ENCODE measurements at places on chromosomes 3 and 15.

GRCh38 chr3:32432711-32433530 lies 41.3 kb downstream of the CMTM7 start:
- DNase-seq, result no peak

- no peak for DNase-seq
Measured at GRCh38 chr3:177378168-177378567, 180.9 kb upstream of the TBL1XR1 start.

DNA sequence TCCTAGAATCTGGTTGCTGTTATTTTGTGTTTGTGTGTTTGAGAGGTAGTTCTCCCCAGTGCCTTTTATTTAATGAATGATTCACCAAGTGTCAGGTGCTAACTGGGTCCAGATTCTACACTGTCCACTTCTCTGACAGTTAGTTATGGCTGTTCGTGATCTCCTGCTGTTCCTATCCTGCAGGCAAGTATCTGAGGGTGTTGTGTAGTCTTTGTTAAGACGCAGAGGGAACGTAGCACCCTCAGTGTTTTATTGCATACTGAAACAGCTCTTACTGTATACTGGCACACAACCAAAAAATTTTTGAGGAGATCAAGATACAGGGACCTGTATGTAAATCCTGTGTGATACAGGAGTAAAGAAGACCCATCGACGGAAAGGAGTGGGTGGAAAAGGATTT lies 1271.3 kb downstream of the ROBO1 start:
- DNase-seq, result no peak

DNA sequence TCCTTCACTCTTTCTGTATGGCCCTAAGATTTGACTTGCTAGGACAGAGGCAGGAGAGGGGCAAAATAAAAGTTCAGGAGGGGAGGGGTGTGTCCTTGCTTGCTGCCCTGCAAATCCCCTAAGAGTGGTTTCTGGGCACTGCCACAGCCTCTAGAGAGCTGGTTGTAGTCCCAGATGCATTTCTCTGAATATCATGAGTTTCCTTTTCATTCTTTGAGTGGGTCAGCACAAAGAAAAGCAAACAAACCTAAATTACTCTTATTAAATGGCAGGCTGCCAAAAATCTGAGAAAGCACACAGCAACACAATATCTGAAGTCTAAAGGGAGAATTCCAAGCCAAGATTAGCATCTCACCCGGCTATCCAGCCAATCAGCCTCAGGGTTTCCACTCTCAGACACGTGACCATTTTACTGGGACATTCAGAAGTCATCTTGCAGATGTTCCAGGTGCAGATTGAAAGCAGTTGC lies 919.3 kb downstream of the TUSC7 start:
- DNase-seq, result no peak

- no peak for DNase-seq
Measured at GRCh38 chr15:60928970-60929369, 300.1 kb downstream of the RORA start.

DNA sequence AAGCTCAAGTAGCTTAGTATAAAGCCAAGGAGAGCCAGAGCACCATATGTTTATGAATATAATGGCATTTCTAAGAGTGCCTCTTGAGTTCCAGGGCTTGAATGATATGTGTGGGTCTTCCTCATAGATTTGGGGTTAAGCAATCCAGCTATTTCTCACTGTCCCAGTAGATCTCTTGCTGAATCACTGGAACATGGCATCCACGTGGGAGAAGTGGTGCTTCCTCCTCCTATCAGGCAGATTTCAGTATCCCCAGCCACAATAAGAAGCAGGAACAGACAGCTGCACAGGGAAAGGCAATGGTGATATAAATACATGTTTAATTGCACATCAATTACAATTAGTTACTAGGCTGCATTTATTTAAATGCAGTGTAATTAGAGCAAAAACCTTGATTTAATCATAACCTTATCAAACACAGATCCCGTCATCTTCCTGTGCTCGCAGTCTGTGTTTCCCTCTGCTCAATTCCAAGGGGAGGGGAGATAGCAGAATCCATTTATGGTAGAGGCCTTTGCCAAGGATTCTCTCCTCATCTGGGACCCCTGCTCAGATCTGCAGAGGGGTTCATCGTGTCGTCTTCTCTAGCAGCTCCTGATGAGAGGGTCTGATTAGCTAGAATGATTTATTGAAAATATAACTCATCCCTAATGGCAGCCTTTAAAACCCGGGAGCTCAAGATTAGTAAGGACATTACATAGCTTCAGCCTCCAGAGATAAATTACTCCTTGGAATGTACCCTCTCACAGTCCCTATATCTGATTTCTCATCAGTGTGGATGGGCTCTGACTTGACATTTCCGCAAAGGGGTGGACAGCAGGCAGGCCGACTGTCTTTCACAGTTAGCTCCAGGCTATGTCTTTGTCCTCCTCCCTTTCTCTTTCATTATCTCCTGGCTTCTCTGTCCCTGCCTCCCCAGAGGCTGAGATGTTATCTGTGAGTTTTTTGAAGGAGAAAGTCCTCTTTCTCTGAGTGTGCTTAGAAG lies 775.9 kb downstream of the AGBL1 start:
- no peak for DNase-seq

DNA sequence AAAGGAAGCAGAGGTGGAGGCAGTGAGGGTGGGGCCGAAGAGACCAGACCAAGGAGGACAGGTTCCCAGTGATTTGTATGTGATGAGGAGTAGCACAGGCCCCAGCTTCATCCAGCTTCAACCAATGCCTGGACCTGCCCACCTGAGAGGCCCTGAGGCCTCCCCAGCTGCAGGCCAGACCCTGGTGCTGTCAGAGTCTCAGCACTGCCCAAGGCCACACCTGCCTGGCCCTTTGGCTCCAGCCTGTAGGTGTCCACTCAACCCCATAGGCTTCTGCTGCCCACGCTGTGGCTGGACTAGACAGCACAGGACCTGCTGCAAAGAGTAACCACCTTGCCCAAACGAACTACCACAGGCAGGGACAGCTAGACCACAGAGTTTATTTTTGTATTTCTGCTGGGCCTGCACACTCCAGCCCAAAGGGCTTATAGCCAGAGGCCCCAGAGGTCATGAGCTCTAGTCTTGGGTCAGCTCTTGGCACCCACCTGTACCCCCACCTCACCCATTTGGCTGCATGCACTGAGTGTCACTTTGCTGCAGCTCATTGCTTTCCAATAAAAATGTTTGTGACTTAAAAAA lies 81.9 kb upstream of the CDV3 start:
- no peak for DNase-seq

GRCh38 chr15:74179983-74180880 lies 6.7 kb downstream of the ISLR start:
- no peak for DNase-seq

DNA sequence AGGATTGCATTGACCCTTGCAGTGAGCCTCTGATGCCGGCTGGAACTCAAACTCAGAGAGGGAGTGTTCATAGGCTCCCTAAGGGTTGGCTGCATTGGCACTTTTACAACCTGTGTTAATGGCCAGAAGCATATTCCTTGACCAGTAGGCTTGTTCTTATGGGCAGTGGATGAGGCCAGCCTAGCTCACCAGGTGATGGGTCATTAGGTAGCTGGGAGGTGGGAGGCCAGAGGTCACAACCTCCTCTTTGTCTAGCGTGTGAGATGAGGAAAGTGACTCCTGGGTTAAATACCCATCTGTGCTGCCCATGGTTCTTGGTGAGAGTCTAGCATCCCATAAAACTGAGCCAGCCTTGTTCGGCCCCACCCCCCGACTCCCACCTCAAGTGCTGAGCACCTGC lies 275.7 kb upstream of the CTNNB1 start:
- no peak for DNase-seq

DNA sequence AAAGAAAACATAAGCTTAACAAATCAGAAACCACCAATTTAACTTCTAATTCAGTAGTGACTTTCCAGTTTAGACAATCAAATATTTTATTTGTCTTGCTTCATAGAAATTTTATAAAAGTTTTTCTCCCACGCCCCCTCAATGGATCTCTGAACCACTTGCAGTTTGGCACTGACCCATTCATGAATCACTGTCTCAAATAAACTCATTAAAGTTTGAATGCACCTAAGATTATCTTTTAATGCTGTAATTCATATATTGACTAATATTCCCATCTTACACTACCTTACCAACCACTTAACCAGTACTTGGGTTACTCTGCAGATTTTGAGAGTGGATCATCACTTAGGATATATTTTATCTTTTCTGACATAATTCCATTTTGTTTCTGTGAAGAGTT lies 880.2 kb downstream of the OTOL1 start:
- DNase-seq, result no peak

GRCh38 chr15:53586799-53587198 lies 172.7 kb downstream of the WDR72 start:
- peak; percentile 52 for DNase-seq

DNA sequence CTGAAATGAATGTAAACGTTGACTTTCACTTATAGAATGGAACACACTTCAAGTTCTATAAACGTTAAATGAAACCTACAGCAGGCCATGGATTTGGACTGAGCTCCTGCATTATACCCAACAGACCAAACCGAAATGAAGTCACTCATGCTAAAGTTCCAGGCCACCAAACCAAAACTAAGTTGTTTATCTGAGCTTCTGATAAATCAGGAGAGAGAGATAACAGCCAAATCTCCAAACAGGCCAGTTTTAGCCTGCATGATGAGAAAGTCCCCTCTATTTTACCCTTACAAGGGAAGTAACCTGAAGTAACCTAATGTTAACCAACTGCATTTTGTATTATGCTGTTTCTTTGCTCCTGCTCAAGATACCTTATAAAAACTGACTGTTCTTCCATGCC lies 44.5 kb downstream of the DCUN1D1 start:
- no peak for DNase-seq

DNA sequence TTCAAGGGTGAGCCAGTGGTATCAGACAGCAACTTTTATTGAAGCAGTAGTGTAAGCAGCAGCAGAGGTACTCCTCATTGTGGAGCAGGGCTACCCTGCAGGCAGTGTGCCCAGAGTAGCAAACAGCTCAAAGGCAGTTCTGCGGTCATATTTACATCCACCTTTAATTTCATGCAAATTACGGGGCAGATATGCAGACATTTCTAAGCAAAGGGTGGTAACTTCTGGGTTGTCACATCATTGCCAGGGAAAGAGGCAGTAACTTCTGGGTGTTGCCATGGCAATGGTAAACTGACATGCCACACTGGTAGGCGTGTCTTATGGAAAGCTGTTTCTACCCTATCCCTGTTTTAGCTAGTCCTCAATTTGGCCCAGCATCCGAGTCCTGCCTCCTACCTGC lies 46.5 kb upstream of the CLDN18 start:
- DNase-seq, result peak; percentile 99

All from NCI-H526 (cell line).